Fibroblast of skin of left biceps (primary cell): ENCODE measurements at places on chromosomes 3 and 15.

GRCh38 chr3:171810629-171811294 is 479 bp upstream of the PLD1 start:
- DNase-seq: no peak

DNA sequence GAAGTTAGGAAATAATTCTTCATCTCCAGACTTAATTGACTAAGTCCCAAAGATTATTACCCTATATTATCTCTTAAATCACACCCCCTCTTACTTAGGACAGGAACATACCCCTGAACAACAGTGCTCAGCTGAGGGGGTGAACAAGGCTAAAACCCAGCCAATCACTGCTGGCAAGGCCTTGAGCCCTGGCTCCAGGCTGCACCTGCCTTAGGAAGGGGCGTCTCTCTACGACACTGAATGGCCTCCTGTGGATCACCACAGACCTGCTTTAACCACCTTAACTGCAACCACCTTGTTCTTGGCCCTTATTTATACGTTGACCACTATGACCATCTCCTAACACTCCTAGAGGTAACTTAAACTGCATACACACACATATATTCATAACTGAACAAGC is 267.4 kb upstream of the THBS1 start:
- no peak for DNase-seq

GRCh38 chr3:7000501-7000900 is 139.6 kb downstream of the GRM7 start:
- DNase-seq: no peak

DNA sequence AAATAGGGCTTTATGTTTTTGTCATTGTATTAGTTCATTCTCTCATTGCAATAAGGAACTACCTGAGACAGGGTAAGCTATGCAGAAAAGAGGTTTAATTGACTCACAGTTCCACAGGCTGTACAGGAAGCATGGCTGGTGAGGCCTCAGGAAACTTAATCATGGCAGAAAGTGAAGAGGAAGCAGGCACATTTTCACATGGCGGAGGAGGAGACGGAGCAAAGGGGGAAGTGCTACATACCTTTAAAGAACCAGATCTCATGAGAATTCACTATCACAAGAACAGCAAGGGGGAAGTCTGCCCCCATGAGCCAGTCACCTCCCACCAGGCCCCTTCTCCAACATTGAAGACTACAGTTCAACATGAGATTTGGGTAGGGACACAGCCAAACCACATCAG is 25.6 kb downstream of the CEP63 start:
- no peak for DNase-seq

DNA sequence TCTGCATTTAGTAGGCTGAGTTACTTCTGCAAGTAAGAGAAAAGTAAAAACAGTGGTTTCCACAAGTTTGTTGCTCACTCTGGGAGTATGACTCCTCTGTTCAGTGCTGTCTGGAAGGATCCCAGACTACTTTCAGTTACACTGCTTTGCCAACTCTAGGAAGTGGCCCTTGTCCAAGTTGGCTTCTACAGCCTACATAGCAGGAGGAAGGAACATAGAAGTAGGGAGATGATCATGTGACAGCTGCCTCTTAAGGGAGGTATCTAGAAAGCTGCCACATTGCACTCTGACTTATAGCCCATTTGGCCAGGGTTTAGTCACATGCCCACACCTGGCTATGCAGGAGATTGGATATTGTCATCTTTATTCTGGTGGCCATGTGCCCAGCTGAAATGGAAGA is 298.1 kb downstream of the NSUN3 start:
- no peak for DNase-seq
